ENCODE measurements at places on chromosomes 7 and 10.

GRCh38 chr10:82801289-82801688 lies 926.3 kb downstream of the NRG3 start:
- no peak for DNase-seq

GRCh38 chr7:98075801-98076200 lies 30.9 kb upstream of the LMTK2 start:
- DNase-seq: no peak

GRCh38 chr7:100171087-100171681 lies 2.8 kb upstream of the GAL3ST4 start:
- no peak for DNase-seq

GRCh38 chr7:139543801-139544603 lies 20.5 kb downstream of the CLEC2L start:
- no peak for DNase-seq

DNA sequence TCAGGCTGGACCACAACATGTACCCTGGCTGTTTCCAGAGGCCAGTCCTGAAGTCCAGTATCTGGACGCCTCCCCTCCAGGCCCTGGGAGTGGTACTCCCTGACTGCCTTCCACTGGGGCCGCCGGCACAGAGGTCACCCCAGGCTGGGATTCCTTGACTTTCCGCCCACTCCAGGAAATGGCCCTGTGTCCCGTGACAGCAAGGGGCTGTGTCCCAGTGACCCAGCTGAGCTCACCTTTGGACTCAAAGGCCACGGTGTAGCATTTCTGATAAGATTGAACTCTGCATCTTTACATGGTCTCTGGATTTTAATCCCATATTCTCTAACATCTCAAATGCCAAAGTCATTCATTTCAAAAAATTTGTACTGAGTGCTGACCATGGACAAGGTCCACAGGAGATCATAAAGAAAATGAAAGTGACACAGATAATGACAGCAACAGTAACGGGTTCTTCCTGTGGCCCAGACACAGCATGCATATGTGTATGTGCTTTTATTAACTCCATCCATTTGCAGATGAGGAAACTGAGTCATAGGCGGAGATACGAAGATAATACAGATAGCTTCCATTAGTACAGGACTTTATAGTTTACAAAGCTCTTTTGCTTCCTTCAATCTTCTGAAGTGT lies 5.4 kb downstream of the ADAMTS14 start:
- DNase-seq: no peak

DNA sequence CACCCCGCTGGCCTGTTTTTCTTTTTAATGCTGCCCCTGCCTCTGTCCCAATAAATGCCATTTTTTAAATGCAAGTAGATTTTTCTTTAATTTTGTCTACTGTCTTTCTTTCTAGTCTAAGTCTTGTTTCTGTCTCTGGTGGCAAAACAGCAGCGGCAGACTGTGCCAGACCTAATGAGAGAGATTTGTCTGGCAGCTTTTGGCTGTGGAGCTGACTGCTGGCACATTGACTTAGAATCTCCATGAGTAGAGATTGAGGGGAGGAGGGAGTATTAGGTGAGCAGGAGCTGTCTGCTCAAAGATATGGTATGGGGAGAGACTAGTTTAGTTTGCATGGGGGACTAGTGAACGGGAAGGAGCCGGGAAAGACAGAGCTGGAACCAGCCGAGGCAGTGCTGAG lies 13.0 kb downstream of the VWA2 start:
- DNase-seq: no peak

GRCh38 chr10:1287971-1288401 lies 231.8 kb downstream of the WDR37 start:
- no peak for DNase-seq

DNA sequence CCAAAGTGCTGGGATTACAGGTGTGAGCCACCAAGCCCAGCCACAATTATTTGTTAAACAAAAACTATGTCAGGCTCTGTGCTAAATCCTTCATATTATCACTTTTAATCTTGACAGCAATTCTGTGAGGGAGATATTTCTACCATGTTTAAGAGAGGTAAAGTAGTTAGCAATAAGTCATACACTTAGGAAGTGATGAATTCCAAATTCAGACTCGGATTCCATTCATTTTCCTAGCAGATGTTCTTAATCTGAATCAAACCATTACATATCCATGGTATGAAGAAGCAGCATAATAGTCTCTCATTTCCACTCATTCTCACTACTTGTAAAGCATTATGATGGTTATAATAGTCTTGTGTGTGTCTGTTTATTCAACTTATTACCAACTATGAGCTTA lies 2.9 kb upstream of the CD36 start:
- no peak for DNase-seq

- no peak for DNase-seq
Observed at GRCh38 chr10:95459446-95460045, 101.6 kb downstream of the SORBS1 start.

DNA sequence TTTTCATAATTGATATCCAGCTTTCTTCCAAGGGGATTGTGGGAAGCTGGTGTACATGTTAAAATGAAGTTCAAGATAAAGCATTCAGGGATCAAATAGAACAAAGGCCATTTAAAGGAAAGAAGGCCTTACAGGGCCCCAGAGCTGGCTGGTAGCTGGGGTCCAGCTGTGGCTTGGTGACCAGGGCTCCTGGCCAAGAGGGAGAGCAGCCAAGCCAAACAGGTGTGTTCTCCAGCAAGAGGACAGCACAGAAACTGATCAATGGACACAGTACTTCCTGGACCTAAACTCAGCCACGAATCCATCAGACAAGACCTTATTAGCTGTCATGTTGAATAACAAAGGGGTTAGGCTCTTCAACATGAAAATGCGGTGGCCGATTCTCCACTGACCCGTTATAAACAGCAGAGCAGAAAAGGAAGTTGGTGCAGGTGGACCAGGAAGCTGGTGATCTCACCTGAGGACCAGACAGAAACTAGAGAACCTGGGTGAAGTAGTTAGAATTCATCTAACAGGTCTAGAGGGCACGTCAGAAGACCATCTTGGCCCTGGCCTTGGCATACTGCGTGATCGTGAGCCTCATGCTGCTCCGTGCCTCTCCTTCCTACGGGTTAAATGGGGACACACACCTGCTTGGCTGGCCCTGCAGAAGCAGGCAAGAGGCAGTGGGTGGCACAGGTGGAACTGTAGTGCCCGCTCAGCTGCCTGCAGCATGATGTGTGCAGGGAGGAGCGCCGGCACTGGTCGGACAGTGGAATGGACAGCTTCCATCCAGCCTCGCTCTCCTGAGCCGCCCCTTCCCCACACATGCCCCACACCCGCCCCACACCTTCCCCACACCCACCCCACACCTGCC lies 53.8 kb downstream of the PARP12 start:
- DNase-seq: no peak

DNA sequence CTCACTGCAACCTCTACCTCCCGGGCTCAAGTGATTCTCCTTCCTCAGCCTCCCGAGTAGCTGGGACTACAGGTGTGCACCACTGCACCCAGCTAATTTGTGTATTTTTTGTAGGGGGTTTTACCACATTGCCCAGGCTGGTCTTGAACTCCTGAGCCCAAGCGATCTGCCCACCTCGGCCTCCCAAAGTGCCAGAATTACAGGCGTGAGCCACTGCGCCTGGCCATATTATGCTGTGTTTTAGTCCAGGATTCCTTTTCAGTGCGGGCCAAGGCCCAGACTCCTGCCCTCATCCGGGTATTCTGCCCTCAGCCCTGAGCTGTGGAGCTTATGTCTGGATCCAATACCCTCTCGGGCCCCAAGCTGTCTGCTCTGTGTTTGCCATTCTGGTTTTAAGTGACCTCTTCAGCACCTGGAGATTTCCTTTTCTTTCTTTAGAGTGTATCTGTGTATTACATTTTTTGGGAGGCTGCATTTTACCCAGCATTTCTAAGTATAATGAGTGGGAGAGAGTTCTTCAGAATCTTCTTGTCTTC lies 114.9 kb downstream of the BUB3 start:
- DNase-seq: no peak

DNA sequence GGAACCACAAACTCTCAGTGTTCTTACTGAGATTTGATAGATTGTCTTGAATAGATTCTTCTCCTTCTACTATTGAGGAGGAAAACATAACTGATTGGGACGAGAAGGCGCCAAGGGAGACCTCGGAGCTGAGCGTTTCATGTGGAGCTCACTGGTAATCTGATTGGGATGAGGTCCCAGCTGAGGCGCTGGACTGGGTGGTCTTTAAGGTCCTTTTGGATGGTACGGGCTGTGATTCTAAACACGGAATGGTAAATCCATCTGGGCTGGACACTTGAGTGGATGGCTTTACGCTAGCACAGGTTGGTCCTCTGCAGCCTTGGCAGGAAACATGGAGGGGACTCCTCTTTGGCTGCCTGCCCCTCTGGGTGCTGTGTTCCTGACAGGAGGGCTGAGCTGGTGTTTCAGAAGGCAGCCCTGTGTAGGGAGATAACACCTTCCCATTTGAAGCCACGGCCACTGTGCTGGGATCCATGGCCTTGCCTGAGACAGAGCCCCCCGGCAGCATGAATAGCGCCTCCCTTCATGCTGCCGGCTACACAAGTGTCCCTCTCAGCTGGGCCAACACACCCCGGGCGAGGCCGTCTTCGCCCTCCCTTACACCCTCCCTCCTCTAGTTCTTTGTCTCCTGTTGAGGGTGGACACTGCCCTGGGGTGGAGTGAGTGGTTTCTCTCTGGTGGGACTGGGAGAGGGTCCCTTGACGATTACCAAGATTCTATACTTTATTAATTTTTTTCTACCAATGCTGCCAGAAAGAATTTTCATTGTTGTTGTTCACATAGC lies 203.2 kb upstream of the SHH start:
- DNase-seq: no peak
